Astrocyte of the cerebellum (primary cell): ENCODE measurements at places on chromosomes 11 and 22.

DNA sequence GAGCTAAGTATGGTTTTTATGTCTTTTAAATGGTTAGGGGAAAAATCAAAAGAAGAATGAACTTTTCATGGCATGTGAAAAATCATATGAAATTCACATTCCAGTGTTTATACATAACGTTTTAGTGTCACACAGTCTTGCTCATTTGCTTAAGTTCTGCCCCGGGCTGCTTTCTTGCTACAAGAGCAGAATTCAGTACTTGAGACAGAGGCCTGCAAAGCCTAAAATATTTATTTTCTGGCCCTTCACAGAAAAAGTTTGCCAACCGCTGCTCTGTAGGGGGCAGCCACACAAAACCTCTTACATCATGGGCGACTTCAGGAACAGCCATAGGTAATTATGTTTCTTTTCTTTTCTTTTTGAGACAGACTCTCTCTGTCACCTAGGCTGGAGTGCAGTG lies 1.0 kb upstream of the ATG2A start:
- DNase-seq, result peak; percentile 53

DNA sequence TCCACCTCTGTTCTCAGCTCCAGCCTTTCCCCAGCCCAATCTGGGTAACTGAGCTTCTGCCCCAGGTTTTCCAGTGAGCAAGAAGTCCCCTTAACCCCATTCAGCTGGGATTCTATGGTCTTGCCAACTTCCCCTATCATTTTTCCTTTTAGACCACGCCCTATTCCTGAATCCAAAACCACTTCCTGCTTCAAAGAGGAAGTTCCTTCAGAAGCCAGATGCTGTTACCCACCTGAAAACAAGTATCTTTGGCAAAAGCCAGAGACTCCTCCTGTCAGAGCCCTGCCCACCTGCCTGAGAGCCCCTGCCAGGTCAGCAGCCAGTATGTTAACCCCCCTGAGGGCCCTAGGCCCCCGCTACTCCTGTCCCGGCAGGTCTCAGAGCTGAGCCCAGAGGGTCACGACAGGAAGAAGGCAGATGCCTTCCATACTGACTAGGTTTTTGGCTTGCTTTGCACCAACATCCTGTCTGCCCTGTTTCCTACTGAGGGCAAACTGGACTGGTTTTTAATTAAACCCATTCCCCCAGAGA lies 20.3 kb upstream of the MICAL2 start:
- DNase-seq, result no peak

GRCh38 chr11:118142081-118142480 lies 10.5 kb downstream of the SCN4B start:
- DNase-seq, result no peak

GRCh38 chr11:60777106-60777505 lies 8.0 kb upstream of the MS4A10 start:
- DNase-seq, result no peak

DNA sequence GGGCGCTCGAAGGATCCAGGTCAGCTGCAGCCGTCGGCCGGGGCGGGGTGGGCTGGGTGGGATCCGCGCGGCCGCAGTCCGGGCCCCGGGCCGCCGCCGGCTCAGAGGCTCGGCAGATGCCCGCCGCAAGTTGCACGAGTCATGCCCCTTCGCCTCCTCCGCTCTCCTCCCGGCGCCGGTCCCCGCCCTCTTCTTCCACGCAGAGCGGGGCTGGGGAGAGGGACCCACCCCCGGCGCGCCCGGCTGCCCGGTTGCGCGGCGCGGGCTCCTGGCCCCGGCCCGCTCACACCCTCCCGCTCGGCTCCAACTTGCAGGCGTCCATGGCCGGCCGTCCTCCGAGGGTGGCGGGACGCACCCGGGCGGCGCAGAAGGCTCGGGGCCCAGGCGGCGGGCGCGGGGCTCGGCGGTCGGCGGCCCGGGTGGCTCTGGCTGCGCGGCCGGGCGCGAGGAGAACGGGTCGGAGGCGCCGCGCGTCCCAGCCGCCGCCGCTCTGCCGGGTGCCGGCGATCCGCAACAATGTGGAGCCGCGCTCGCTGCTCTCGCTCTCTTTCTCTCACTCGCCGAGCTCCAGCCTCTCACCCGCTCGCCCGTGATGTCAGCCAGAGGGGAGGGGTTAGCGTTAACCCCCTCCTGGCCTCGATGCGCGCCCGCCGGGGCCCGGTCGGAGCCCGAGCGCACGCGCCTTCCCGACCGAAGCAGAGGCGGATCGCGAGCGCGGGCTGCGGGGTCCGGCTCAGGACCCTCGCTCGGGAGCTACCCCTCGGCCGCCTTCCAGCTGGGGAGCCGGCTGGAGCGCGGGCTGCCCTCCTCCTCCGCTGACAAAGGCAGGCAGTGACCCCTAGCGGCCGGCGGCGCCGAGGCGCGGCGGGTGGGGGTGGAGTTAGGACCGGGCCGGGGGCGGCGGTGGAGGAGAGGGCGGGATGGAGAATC lies at the start of gene NECTIN1:
Gene NECTIN1, minus strand, starts transcription at position 550 of the 930 bp plus-strand sequence. CDS start 647 bp downstream, outside the sequence.
- peak; percentile 48 for DNase-seq

DNA sequence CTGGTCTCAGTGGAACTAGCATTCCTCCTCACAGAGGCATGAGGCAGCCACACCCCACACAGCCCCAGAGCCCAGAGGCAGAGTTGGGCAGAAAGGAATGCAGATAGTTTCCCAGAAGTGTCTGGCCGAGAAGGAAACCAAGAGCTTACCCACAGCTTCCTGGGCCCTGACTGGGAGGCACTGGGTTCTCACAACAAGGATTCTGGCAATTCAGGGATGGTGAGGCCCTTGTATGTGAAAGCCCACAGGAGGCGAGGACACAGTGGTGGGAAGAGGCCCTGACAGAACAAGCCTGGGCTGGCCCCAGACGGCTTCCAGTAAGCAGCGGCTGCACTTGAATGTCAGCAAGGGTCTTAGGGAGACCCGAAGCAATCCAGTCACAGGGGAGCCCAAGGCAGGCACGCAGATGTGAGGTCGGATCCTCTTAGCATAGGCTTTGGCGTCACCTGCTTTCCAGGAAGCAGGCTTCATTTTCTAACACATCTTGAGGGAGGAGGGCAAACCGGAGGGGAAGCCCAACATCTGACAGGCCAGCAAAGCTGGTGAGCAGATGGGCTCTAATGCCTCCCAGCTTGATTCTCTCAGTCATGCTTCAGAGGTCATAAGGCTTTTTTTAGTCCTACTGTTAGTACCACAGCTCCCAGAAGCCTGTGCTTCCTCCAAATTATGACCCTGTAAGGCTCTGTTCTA lies 78.3 kb upstream of the AKIP1 start:
- DNase-seq, result peak; percentile 37

- DNase-seq, result no peak
Observed at GRCh38 chr22:19003508-19003907, 67.4 kb upstream of the PRODH start.

- DNase-seq, result no peak
Observed at GRCh38 chr22:35337932-35338331, 38.2 kb downstream of the TOM1 start.

DNA sequence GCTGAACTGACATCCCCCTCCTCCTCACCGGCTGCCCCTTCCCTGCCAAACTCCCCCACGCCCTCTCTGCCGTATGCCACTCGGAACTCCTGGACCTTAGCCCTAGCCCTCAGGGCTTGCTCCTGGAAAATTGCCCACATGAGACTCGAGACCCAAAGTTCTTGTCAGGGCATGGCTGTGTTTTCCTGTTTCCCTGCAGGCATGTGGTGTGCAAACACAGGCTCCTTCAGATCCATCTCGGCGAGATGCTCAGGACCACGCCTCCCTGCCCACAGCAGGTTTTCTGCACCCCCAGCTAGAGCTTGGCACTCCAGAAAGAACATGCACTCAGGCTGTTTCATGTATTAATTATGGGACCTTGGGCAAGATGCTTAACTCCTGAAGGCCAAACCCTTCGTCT lies 1480.4 kb downstream of the BRD1 start:
- no peak for DNase-seq

DNA sequence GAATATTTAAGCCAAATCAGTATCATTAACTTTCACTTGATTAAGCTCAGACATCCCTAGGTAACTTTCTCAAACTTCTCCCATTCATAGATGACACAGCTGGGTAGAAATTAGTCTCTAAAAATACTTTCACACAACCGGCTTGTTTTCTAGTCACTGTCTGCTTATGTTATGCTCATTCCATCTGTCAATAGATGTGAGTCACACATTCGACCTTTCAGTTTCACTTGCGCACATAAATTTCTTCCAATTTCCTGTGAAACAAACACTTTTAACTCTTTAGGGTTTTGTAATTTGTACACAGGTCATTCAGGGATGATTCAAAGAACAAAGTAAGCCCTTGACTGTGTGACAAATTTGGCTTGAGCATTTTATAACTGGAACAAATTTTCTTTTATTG lies 723.0 kb downstream of the KCNA4 start:
- peak; percentile 43 for DNase-seq

DNA sequence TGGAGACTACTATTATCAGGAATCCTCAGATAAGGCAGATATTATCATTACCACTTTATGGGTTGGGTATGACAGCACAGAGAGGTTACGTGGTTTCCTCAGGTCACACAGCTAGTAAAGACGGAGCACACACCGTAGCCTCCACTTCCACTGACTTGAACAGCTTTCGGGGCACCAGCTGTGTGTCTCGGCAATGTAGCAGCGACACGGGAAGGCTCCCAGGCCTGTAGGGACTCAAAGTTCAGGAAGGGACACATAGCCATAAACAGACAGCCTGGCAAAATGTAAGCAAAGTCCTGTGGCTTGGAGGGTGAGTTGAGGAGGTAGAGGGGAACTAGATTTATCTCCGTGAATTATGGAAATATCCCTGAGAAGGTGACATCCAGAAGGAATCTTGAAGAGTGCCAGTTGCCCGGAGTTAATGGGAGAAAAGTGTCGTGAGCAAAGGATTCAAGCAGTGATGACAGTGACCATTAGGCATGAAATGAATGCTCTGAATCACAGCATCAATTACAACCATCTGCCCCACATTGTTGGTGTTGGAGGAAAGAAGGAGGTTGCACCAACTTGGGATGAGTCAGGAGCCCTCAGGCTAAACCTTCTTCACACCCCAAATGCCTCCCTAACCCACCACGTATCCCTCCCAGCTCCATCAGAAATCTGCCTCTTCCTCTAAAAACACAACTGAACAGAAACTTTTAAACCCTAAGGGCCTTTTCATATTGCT lies 106.7 kb upstream of the ASPHD2 start:
- peak; percentile 51 for DNase-seq

DNA sequence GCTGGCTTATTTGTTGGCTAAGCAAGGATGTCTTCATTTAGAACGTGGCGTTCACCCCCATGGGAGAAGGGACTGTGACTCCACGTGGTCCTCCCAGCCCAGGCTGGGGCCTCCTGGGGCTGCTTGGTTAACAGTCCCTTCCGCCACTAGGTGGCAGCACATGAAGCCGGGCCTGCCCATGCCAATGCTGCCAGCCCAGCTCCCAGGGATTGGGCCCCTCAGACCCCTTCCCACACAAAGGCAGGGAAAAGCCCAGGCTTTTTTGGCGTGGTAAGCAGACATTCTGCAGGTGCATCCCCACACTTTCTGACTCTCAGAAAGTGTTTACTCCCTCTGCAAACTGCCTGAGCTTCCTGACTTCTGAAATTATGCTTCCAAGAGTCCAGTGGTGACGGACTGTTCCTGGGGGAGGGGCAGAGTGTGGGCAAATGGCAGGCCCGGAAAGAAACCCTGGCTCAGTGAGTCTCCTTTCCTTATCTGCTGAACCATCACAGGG lies 3.1 kb downstream of the CBX6 start:
- no peak for DNase-seq

DNA sequence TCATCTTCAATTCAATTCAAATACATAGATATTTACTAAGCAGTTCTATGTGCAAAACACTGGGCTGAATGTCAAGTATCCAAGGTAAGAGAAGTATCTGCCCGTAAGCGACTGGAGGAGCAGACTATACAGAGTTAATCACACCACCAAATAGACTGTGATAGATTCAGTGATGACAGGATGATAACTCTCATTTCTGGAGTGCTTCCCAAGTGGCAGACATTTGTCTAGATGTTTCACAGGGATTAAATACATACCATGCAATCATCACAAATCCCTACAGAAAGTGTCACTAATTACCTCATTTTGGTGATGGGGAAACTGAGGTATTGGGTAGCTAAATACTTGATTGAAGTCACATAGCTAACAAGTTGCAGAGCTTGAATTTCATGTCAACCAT lies 508.7 kb upstream of the TENM4 start:
- DNase-seq, result no peak

DNA sequence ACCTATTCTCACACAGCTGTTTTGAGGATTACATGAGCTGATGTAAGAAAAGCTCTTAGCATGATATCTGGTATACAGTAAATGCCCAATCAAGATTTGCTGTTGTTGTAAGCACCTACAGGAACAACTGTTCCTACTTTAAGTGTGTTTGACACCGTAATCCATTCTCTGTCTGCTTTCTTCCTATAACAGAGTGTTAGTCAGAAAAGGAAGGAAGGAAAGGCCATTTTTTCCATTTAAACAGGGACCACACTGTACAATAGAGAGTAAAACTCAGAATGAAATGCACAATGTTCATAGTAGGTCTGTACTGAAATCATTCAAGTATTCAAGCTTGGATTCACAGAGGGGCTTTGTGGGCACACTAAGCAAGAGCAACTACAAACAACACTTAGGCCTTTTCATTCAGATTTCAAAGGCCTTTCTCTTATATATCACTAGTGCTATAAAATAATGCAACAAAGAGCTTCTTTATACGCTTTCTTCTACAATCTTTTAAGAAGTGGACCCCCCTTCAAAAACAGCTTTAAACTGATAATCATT lies 21.5 kb downstream of the MTCH2 start:
- no peak for DNase-seq

DNA sequence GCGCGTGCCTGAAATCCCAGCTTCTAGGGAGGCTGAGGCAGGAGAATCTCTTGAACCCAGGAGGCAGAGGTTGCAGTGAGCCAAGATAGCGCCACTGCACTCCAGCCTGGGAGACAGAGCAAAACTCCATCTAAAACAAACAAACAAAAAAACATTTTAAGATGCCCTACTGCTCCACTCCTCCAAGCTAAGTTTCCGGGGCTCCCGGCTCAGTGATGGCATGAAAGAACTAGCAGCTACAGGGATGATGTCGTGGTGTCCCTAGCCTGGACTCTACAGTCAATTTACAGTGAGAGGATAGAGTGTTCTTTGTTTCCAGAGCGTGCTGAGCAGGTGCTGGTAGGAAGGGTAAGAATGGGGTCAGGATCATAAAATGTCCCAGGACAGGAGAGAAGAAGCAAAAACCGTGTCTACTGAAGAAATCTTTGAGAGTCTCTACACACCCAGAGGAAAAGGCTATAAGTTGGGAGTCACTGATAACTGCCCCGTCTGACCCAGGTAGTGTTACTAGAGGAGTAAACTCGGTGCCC lies 1.2 kb upstream of the ZBTB3 start:
- no peak for DNase-seq
